Bronchial smooth muscle cell (primary cell): ENCODE measurements at places on chromosomes 7 and 10. TPM values are rescaled to one million over a fixed set of nuclear protein-coding genes. Genes with fewer than 3 reads are reported as not detected.

PDE6C gene
- not detected in 2 replicates for total RNA-seq

SEC61A2 gene
- 5.7 and 6.1 TPM in 2 replicates for total RNA-seq

AGAP5 gene
- total RNA-seq = 2.7 and 2.8 TPM in 2 replicates

GRID2IP gene
- under 0.01 TPM in 1 of 2 replicates, not detected in the other for total RNA-seq

TEX36 gene
- 0.16 TPM in 1 of 2 replicates, not detected in the other for total RNA-seq

C7orf57 gene
- total RNA-seq = not detected in 2 replicates
